Activated T-cell treated with anti-CD3 and anti-CD28 coated beads, Interleukin-2, amount 50 U/mL, for 72 hours (primary cell): ENCODE measurements at places on chromosomes 5 and 9.
A peak's percentile ranks its signal among the peaks of the same experiment; 100 is the strongest.

DNA sequence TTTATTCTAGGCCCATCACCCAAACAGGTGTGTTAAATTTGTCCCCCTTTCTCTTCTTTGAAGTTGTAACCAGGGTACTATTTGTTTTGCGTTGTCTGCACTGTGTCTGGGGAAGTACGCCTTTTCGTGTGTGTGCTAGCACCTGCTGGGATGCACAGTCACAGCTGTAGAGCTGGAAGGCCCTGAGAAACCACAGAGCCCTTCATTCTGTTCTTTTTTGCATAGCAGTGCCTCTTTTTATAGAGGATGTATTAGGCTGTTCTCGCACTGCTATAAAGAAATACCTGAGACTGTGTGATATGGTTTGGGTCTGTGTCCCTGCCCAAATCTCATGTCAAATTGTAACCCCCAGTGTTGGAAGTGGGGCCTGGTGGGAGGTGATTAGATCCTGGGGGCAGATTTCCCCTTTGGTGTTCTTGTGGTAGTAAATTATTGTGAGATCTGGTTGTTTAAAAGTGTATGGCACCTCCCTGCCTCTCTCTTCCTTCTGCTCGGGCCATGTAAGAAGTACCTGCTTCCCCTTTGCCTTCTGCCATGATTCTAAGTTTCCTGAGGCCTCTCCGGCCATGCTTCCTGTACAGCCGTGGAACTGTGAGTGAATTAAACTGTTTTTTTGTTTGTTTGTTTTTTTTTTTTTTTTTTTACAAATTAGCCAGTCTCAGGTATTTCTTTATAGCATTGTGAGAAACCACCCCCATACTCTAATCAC is 14.0 kb downstream of the SEC61B start:
- peak; percentile 53 for DNase-seq

DNA sequence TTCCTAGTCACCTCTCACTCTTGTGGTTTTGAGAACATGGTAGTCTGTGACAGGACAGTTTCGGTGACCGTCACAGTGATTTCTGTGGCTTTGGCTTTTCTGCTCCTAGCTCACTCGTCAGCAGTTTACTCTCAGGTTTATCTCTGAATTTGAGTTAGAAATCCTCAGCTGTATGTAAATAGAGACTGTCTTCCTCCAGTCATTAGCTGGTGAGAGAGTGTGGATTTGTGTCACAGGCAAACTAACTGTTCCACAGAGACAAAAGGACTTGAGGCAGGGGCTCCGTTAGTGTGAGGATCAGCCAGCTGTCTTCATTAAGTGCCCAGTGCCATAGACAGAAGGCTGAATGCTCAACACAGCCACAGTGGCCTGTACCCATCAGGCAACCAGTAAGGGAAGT is 131.4 kb downstream of the CD180 start:
- peak; percentile 60 for DNase-seq

DNA sequence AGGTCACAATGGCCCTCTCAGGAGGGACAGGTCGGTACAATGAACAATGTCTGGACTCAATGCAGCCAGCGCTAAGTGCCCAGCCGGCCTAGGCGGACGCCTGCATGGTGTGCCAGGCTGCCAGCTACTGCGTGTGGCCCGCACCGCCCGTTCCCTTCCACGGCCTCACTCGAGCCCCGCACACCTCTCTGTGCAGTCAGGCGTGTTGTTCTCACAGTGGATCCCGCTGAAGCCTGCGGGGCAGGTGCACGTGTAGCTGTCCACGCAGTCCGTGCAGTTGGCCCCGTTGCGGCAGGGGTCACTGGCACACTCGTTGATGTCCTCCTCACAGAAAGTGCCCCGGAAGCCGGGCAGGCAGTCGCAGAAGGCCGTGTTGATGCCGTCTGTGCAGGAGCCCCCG is 26.7 kb upstream of the SEC16A start:
- no peak for DNase-seq

- DNase-seq, result peak; percentile 36
Observed at GRCh38 chr5:177982072-177982727, 13.8 kb downstream of the PROP1 start.

DNA sequence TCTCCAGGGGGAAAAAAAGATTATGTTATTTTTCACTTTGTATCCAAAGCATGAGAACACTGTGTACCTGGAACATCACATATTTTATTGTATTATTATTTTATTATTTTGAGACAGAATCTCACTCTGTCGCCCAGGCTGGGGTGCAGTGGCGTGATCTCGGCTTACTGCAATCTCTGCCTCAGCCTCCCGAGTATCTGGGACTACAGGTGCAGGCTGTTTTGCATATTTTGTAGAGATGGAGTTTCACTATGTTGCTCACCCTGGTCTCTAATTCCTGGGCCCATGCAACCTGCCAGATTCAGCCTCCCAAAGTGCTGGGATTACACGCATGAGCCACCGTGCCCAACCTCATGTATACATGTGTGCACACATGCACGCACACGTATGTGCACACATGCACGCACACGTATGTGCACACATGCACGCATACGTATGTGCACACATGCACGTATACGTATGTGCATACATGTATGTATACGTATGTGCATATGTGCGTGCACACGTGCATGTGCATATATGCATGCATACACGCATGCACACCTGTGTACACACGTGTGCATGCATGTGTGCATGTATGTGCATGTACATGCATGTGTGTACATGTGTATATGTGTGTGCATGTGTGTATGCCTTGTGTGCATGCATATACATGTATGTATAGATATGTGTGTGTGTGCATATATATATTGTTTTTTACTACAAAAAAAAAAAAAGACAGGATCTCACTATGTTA is 9.5 kb upstream of the UGCG start:
- DNase-seq, result no peak

GRCh38 chr5:94218374-94218773 is 400.0 kb downstream of the KIAA0825 start:
- DNase-seq, result no peak

GRCh38 chr9:71928806-71929205 is 17.4 kb downstream of the C9orf85 start:
- no peak for DNase-seq

DNA sequence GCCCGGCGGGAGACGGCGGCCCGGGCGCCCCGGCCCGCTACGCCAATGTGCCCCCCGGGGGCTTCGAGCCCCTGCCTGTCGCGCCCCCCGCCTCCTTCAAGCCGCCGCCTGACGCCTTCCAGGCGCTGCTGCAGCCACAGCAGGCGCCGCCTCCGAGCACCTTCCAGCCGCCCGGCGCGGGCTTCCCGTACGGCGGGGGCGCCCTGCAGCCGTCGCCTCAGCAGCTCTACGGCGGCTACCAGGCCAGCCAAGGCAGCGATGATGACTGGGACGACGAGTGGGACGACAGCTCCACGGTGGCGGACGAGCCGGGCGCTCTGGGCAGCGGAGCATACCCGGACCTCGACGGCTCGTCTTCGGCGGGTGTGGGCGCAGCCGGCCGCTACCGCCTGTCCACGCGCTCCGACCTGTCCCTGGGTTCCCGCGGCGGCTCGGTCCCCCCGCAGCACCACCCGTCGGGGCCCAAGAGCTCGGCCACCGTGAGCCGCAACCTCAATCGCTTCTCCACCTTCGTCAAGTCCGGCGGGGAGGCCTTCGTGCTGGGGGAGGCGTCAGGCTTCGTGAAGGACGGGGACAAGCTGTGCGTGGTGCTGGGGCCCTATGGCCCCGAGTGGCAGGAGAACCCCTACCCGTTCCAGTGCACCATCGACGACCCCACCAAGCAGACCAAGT is 723 bp downstream of the SNX18 start:
- DNase-seq, result peak; percentile 69

DNA sequence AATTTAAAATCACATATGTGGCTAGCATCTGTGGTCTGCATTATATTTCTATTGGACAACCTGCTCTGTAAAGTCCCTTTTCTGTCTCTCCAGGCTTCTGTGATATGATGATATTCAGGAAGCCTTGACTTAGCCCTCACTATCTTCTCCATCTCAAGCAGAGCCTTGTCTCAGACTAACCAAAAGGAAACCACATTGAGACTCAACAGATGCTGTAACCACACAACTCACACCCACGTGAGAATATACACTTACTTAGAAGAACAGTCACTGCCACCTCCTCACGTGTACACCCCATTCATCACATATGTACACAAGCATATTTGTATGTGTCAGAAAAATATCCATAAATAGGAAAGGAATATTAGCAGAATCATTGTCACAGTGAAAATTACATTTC is 33.6 kb downstream of the HTR4 start:
- peak; percentile 15 for DNase-seq

DNA sequence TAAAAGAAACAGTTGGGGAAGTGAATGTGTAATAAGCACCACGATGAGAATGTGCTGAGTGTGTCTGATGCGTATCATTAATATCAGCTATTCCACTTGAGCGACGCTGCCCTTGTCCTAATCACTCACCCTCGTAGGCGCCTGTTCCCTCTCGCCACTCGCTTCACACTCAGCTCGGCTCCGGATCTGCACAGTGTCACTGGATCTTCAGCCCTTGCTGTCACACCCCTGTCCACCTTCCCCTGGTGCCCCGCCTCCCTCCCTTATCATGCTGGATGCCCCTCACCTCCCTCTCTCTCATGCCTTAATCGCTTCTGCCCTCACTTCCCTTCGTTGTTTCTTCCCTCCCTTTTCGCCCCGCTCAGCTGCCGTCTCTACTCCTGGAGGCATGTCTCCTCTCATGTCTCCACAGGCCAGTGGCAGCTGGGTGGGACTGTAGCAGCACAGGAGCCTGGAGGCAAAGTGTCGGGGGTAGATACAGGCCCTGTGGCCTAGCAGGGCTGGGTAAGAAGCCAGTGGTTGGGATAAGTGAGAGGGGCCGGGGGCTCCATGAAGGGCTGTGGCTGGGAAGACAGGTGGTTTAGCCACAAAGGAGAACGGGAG is 43.5 kb downstream of the ANKDD1B start:
- DNase-seq, result no peak

DNA sequence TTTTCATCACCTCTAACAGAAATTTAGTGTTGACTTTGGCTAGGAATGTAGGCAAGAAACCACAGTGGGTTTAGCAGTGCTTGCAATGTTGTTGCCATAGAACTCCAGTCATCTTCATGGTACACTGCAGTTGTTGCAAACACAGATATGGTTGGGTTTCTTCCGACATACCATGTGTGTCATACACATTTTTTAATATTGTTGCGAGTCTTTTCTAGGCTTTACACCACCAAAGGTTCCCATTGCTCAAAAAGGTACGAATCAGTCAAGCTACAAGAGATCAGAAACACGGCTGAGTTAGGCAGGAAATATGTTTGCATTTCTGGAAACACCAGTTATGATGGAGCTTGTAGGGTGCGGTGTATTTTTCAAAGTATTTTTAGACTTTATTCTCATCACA is 172.4 kb downstream of the SYK start:
- DNase-seq, result no peak

DNA sequence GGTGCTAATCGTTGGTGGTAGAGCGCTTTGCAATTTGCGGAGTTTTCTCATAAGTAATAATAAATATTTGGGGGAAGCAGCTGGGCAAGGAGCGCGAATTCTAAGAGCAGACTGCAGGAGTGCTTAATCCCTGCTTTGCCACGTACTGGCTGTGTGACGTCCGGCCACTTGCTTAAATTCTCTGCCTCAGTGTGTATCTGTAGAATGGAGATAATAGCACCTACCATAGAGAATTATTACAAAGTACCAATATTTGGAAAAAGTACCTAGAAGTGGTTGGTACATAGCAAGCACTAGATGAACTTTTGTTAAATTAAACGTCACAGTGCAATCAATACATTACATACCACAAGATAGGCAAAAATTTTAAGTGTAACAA is 598 bp upstream of the TMED7 start:
- no peak for DNase-seq

DNA sequence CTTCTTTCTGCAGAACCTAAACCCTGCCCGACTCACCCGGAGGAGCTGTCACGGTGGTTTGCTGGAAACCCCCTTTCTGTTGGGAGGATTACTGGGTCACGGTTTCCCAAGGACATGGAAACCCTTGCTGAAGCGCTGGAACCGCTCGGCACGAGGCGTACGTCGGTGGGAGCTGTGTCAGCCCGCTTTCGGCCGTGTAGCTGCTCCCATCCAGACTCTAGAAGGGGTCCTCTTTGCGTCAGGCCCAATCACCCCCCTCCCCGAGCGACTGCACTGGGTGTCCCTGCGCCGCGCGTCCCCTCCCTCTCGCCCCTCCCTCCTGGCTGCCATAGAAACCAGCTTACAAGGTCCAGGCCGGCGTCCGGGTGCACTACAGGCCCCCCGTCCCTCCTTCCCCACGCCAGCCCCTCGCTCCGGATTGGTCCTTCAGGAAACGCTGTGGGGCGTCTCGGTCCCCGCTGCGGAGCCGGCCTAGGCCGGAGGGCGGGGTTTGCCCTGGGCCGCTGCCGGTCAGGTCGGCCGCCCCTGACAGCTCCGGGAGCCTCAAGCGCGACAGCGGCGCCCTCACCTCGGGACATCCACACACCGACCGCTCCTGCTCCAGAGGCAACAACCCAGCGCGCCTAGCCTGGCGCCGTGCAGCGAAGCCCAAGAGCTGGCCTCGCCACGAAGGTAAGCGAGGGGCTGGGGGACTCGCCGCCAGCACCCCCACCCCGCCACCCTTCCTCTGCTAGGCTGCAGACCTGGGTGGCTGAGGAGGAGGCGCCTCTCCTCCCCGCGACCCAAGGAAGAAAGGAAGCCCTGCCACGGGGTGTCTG is at the start of gene NIM1K:
NIM1K (plus strand) TSS at position 486 of the 818 bp plus-strand sequence. CDS start 53,551 bp downstream, outside the sequence.
- peak; percentile 70 for DNase-seq

- DNase-seq, result no peak
Observed at GRCh38 chr5:150394131-150394530, 18.6 kb downstream of the CD74 start.

- DNase-seq, result no peak
Observed at GRCh38 chr5:33306758-33307157, 134.0 kb upstream of the TARS1 start.

GRCh38 chr5:103272377-103272776 is 13.8 kb downstream of the MACIR start:
- no peak for DNase-seq

GRCh38 chr5:14782591-14782990 is 89.0 kb downstream of the ANKH start:
- no peak for DNase-seq

GRCh38 chr5:139763930-139764791 is 31.4 kb upstream of the PSD2 start:
- DNase-seq, result no peak

DNA sequence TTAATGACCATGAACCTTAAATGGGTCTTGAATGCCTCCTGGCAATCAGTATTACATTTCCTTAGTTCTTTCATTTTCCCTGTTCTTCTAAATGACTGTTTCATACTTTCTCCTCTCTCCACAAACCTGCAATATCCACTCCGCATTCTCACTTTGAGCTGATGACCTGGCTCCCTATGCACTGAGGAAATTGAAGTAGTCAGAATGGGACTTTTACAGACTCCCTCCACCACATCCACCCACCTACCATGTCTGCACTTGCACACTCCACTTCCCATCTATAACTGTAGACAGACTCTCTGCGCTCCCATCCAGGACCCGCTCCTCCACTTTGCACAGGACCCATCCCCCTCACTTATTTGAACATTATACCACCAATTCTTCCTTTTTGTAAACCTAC is 36.2 kb upstream of the GZMA start:
- no peak for DNase-seq

DNA sequence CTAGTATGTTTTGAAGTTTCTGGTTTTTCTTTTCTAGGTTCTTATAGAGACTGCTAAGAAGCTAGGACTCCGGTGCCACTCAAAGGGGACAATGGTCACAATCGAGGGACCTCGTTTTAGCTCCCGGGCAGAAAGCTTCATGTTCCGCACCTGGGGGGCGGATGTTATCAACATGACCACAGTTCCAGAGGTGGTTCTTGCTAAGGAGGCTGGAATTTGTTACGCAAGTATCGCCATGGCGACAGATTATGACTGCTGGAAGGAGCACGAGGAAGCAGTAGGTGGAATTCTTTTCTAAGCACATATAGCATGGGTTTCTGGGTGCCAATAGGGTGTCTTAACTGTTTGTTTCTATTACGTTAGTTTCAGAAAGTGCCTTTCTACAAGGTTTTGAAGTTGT is 52.2 kb downstream of the MTAP start:
- DNase-seq, result no peak
